Activated naive CD4-positive, alpha-beta T cell treated with anti-CD3 and anti-CD28 coated beads, Interleukin-2, amount 10 ng/mL, durations not matched to agents 7 days and 5 days (primary cell): ENCODE measurements at places on chromosomes 7 and 10.

- H3K27me3 ChIP-seq, result peaks cover 4% of the 10 kb centered on the region
- no peak for DNase-seq
- no peak overlapping the region for H3K4me3 ChIP-seq
- H3K36me3 ChIP-seq, result no peaks in the 10 kb centered on the region
These were observed 66.5 kb downstream of the EPDR1 start for GRCh38 chr7:37986908-37987330.

DNA sequence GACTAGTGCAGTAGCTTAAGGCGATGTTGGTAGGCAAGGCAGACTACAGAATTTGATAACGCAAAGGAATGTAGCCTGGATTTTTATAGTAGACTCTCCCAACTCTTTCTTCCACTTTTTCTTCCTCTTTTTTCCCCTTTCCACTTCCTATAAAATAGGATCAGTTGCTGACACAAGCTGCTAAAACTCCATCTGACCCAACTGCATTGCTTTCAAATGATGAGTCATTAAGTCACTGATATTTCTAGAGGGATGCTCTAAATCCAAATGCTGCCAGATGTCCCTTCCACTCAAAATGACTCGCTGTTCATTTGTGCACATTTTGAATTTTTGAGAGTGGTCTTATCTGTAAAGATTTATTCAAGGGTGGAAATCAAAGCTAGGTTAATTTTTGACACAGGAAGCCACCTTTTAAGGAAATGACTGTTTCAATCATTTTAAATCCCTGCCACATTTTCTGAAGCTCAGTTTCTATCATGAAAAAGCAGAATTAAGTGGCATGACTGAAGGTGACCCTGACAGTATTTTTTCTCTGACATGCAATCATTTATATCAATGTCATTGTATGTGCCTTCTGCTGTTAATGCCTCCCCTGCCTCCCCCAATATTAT is 25.8 kb upstream of the SFMBT2 start:
- H3K36me3 ChIP-seq, result no peaks in the 10 kb centered on the region
- H3K4me3 ChIP-seq, result no peak overlapping the region
- peaks cover 19% of the 10 kb centered on the region for H3K27me3 ChIP-seq
- H3K4me1 ChIP-seq, result peaks cover 12% of the 10 kb centered on the region
- H3K27ac ChIP-seq, result no peak overlapping the region

GRCh38 chr7:8390262-8390626 is 43.2 kb upstream of the NXPH1 start:
- no peaks in the 10 kb centered on the region for H3K36me3 ChIP-seq
- no peak overlapping the region for H3K4me3 ChIP-seq
- H3K27me3 ChIP-seq, result peaks cover 4% of the 10 kb centered on the region
- H3K27ac ChIP-seq, result no peak overlapping the region
- peaks cover 11% of the 10 kb centered on the region for H3K4me1 ChIP-seq

DNA sequence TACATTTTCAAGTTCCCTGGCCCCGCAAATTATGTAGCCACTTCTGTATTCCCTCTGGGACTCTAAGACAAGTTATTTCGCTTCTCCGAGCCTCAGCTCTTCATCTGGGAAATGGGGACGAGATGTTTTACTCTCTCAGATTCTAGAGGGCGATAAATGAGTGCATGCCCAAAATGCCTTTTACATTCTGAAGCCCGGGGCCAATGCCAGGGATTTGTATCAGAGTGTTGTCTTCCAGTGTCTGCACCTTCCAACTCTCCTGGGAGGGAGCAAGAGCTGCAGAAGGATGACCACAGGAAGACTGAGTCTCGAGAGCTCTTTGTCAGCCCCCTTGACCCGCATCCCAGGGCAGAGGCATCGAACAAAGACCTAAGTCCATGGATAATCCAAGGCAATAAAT is 39.9 kb downstream of the BUB3 start:
- no peak overlapping the region for H3K27ac ChIP-seq
- no peaks in the 10 kb centered on the region for H3K4me1 ChIP-seq
- H3K27me3 ChIP-seq, result no peaks in the 10 kb centered on the region
- peaks cover 16% of the 10 kb centered on the region for H3K36me3 ChIP-seq
- H3K4me3 ChIP-seq, result no peak overlapping the region

- peaks cover 62% of the 10 kb centered on the region for H3K36me3 ChIP-seq
- no peak for DNase-seq
- no peak overlapping the region for H3K27ac ChIP-seq
These were observed 43.7 kb upstream of the SLIT1 start for GRCh38 chr10:97229322-97230015.

- no peak for DNase-seq
- no peaks in the 10 kb centered on the region for H3K36me3 ChIP-seq
- no peak overlapping the region for H3K27ac ChIP-seq
- H3K27me3 ChIP-seq, result no peaks in the 10 kb centered on the region
- no peak overlapping the region for H3K4me3 ChIP-seq
- H3K4me1 ChIP-seq, result no peaks in the 10 kb centered on the region
These were observed 17.8 kb downstream of the HYAL4 start for GRCh38 chr7:123862775-123863174.

DNA sequence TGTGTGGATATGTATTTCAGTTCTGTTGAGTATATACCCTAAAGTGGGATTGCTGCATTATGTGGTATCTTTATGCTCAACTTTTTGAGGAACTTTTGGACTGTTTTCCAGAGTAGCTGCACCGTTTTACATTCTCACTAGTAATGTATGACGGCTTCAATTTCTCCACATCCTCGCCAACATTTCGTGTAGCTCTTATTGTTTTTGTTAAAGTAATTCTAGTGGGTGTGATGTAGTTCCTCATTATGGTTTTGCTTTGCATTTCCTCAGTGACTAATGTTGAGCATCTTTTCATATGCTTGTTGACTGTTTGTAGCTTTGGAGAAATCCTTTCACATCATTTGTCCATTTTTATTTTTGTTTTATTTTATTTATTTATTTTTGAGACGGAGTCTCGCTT is 4.5 kb downstream of the STMP1 start:
- DNase-seq, result no peak
- peaks cover 28% of the 10 kb centered on the region for H3K4me1 ChIP-seq
- H3K4me3 ChIP-seq, result no peak overlapping the region
- no peaks in the 10 kb centered on the region for H3K27me3 ChIP-seq
- H3K27ac ChIP-seq, result no peak overlapping the region

DNA sequence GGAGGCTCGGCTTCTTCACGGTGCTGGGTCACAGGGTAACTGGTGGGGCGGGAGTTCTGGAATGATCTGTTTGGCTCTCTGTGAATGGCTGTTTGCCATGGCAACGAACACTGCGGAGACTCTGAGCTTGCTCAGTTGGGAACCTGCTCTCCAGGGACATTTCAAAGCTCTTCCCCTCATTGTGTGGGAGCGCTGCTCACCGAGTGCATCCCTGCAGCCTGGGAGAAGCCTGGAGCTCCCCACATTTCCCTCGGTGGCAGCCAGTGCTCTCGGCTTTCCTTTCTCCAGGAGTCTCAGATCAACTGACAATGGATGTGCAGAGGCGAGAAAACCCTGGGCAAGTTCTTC is 57.6 kb upstream of the CACUL1 start:
- H3K36me3 ChIP-seq, result no peaks in the 10 kb centered on the region
- H3K27me3 ChIP-seq, result peaks cover 14% of the 10 kb centered on the region
- no peak overlapping the region for H3K27ac ChIP-seq
- no peak for DNase-seq
- H3K4me3 ChIP-seq, result no peak overlapping the region

GRCh38 chr10:103652599-103653281 is 159.2 kb downstream of the NEURL1 start:
- H3K4me3 ChIP-seq, result no peak overlapping the region
- peaks cover 22% of the 10 kb centered on the region for H3K36me3 ChIP-seq
- peak overlapping the region; percentile 90 for H3K27ac ChIP-seq
- peak; percentile 64 for DNase-seq
- H3K27me3 ChIP-seq, result no peaks in the 10 kb centered on the region

DNA sequence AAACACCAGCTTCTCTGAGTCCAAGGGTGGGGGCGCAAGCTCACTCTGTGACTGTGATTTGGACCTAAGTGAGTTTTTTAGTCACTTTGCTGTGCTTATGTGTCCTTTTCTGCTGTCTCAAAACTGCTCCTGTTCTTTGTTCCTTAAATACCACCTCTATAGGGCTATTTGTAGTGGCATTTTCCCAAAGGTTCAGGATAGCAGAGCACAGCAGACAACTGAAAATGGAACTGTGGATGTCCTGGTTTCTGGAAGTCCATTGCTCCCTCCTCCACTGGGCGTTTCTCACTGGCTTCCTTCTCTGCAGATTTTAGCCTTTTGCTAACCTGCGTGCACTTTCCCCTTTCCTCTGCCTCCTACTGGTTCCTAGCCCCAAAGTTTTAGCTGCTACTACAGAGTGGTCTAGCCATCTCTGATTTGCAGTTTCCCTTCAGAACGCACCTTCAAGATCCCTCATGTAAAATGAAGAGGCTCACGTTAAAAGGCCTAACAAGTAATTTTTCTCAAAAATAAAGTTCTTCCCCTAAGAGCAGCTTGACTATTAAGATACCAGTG is 25.6 kb downstream of the BLVRA start:
- no peaks in the 10 kb centered on the region for H3K27me3 ChIP-seq
- peaks cover 1% of the 10 kb centered on the region for H3K4me1 ChIP-seq
- H3K36me3 ChIP-seq, result peaks cover 10% of the 10 kb centered on the region
- no peak overlapping the region for H3K27ac ChIP-seq
- no peak overlapping the region for H3K4me3 ChIP-seq

DNA sequence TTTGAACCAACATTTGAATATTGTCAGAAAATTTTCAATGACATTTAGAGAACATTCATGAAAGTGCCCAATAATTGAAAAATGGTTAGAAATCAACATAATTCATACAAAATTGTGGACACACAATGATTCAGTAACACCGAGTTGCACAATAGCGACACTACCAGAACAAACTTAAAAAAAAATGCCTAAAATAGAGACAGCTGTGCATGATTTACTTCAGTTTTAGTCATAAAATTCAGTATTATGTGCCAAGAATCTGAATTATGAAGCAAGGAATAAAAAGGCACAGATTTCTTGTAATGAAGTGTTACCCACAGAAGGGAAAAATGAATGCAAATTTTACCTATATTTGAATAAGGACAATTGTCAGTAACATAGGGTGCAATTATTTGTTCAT is 396.0 kb downstream of the SEMA3D start:
- no peak overlapping the region for H3K4me3 ChIP-seq
- DNase-seq, result no peak
- H3K27me3 ChIP-seq, result no peaks in the 10 kb centered on the region
- no peak overlapping the region for H3K27ac ChIP-seq
- no peaks in the 10 kb centered on the region for H3K4me1 ChIP-seq

- DNase-seq, result no peak
- no peak overlapping the region for H3K27ac ChIP-seq
These were observed 138.9 kb upstream of the LYZL1 start for GRCh38 chr10:29150010-29150409.

DNA sequence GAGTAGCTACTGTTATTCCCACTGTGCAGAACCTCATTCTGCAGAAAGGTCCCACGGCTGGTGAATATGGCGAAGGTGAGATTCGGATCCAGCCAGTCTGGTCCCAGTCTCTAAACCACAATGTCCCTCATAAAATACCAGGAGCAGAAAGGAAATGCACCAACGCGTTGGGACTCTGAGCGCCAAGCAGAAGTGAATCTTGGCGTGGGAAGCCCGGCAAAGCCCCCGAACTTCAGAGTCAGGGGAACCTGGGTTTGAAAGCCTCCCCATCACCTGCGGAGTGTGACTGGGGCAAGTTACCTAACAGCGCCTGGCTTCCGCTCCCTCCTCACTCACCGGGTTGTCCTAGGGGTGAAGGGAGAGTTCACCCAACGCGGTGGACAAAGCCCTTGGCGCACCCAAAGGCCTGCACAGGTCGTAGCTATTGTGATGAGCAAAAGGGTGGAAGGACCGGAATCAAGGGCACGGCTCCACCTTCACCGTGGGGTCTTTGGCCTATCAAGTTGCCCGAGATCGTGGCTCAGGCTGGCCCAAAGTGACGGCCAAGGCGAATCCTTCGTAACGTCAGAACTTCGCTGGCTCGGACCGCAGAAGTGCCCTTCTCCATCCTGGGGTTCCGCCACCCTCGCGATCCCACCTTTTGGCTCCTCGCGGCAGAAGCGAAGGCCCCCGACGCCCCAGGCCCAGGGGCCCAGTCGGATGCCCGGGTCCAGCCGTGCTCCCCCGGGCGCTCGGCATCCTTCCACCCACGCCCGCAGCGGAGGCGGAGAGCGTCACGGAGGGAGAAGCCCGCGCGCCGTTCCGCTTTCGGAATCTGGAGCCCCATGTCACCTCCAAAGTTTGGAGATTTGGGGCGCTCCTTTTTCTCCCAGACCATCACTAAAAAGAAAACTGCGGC is 811 bp downstream of the RGS10 start:
- H3K27me3 ChIP-seq, result peaks cover 11% of the 10 kb centered on the region
- H3K27ac ChIP-seq, result peak overlapping the region; percentile 79
- H3K4me1 ChIP-seq, result peaks cover 57% of the 10 kb centered on the region
